ENCODE measurements at places on chromosomes 16 and 17.
A peak's percentile ranks its signal among the peaks of the same experiment; 100 is the strongest.

DNA sequence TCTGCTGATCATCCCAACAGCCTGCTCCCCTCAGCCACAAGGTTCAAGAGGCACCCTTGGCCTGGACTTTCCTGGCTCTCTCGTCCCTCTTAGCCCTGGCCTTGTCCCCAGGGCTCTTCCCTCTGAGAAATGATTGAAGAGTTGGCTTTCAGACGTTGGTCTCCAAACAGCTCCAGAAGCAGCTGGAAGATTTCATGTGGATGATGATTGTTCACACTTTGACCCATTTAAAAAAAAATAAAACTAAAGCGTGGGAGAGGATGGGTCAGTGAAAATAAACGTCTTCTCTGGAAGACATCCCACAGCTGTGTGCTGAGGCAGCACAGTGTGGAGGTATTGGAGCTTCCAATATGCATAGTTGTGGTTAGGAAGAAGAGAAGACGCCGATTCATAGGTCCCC lies 54.7 kb upstream of the CDH11 start:
- DNase-seq = no peak

DNA sequence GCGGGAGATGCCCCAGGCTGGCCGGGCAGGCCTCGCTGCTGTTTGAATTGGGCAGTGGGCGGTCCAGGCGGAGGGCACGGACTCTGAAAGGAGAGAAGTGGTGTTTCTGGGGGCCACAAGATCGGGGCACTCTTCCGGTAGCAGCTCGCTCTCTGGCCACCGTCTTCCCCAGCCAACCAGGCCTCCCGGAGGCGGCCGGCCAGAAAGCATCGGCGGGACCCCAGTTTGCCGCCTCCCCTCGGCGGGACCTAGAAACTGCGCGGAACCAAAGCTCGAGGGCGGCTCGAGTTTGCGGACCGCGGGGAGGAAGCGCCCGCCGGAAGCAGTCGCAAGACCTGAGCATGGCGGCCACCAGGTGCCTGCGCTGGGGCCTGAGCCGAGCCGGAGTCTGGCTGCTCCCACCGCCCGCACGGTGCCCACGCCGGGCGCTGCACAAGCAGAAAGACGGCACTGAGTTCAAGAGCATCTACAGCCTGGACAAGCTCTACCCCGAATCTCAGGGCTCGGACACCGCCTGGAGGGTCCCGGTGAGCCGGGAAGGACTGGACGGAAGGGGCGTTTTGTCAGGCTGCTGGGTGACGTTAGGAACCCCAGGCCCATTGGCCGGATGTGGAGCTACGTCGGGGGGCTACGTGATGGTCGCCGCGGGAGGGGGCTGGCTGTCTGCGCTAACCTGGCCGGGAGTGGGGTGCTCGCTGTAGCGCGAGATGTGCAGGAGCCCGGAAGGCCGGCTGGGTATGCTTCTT lies at the start of gene MRPL58:
MRPL58 (plus strand) TSS at position 325 of the 746 bp plus-strand sequence; CDS start at position 342, 17 bp downstream.
- peak; percentile 87 for DNase-seq

- no peak for DNase-seq
Measured at GRCh38 chr16:75252946-75253911, 1.8 kb upstream of the BCAR1 start.

DNA sequence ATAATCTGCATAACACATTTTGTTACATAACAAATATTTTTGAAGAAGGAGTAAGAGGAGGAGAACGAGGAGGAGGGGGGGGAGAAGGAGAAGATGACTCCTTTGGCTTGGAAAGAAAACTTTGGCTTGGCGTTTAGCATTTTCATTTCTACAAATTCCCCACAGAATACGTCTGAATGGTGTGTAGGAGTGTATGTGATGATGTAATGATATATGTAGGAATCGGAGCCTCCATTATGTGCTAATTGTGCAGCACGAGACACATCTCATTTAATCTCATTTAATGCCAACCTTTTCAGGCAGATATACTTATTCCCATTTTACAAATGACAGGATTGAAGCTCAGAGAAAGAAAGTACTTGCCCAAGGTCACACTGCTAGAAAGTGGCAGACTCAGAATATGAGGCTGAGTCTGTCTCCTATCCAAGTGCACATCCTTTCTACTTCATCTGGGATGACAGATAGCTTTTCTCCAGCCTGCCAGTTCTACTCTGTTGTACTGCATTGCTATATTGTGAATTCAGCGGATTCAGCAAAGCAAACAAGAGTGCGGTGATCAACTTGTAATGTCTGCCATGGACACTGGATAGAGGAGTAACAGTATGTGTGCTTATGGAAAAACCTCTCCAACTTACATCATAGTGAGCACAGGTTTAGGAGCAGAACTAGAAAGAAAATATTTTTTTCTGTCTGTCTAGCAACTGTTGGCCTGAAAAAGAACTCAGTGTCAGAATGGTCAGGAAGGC lies 10.4 kb upstream of the SLC47A2 start:
- no peak for DNase-seq

DNA sequence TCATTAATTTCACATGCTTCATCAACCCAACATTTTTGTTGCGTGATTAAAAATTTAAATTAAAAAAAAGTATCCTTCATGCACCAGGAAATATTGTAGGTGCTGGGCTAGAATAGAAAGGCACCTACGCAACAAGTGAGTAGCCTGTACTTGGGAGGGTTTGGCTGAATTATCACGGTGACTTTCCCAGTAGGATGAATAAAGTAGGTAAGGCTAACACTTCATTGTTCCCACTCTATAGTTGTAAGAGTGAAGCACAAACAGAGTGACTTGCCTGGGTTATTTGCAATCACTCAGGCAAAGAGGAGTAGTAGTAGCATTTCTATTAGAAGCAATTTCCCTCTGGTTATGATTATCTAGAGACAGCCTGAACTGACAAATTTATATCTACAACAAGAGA lies 62.5 kb downstream of the DNAH3 start:
- DNase-seq = no peak

- DNase-seq = no peak
Measured at GRCh38 chr16:52948946-52949345, 103.8 kb downstream of the CHD9NB start.

DNA sequence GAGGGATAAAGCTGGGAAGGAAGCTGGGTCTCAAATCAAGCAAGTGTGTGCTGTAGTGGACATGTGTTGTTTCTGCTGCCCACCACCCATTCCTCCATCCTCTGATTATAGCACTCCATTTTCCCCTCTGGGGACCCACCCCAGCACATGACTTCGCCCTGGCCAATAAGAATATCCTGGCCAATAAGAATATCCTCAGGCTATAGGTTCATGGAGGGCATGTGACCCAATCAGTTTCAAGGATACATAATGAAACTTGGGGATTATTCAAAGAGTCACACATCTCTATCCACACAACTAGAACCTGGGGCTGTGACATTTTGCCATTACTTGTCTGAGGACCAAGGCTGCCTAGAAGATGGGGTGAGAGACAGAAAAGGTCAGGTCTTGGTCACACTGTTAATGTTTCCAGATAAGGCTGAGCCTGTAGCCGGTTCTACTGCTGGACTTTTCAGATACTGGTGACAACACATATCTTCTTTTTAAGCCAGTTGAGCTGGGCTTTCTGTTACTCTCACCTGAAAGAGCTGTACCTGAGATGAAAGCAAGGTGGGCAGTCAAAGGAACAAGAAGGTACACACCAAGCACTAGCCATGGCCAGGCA lies 33.7 kb downstream of the MYO18A start:
- DNase-seq = no peak

- DNase-seq = no peak
Measured at GRCh38 chr16:47624563-47624962, 163.4 kb downstream of the PHKB start.

- no peak for DNase-seq
Measured at GRCh38 chr16:49600536-49600935, 226.9 kb downstream of the C16orf78 start.

DNA sequence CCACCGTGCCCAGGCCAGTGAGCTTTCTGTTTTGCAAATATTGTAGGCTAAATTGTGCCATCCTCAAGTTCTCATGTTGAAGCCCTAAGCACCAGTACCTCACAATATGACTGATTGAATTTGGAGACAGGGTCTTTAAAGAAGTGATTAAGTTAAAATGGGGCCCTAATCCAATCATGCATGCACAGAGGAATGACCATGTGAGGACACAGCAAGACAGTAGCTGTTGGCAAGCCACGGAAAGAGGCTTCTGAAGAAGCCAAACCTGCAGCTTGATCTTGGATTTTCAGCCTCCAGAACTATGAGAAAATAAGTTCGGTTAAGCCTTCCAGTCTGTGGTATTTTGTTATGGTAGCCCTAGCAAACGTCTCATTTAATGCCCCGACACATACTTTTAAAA lies 24.9 kb downstream of the TOM1L2 start:
- DNase-seq = no peak

All from DND-41 (cell line).